Smooth muscle cell of the pulmonary artery (primary cell): ENCODE measurements at places on chromosomes 7 and 10. TPM values are rescaled to one million over a fixed set of nuclear protein-coding genes. Genes with fewer than 3 reads are reported as not detected.

Gene STOX1
- total RNA-seq: 0.07 and 0.13 TPM in 2 replicates

Gene ZPBP
- not detected in 2 replicates for total RNA-seq

Gene ARHGEF35
- total RNA-seq: 0.63 and 1.3 TPM in 2 replicates

Gene GCK
- total RNA-seq: 1.0 and 1.4 TPM in 2 replicates

Gene MUC3A
- total RNA-seq: not detected in 2 replicates

Gene DHTKD1
- total RNA-seq: 12.6 and 12.9 TPM in 2 replicates
